ENCODE measurements at places on chromosomes 4 and X.

DNA sequence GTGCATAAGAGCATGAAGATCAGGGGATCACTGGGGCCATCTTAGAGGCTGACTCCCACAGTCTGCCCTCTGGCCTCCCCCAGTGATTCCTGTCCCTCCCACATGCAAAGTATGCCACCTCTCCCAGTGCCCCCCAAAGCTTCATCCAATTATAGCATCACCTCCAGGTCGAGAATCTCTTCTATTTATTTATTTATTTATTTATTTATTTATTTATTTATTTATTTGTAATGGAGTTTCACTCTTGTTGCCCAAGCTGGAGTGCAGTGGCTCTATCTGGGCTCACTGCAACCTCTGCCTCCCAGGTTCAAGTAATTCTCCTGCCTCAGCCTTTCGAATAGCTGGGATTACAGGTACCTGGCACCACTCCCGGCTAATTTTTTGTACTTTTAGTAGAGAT, 50.1 kb downstream of the BCORL1 start:
- peaks cover 4% of the 10 kb centered on the region for H3K4me1 ChIP-seq
- DNase-seq: no peak
- no peak overlapping the region for H3K4me3 ChIP-seq
- no peaks in the 10 kb centered on the region for H3K27me3 ChIP-seq
- H3K36me3 ChIP-seq: peaks cover 4% of the 10 kb centered on the region
- H3K27ac ChIP-seq: no peak overlapping the region

- no peak overlapping the region for H3K4me3 ChIP-seq
- no peak overlapping the region for H3K27ac ChIP-seq
- H3K36me3 ChIP-seq: no peaks in the 10 kb centered on the region
- H3K4me1 ChIP-seq: peaks cover 23% of the 10 kb centered on the region
- no peak for DNase-seq
Measured at GRCh38 chrX:100615005-100615404, 21.6 kb downstream of the TSPAN6 start.

DNA sequence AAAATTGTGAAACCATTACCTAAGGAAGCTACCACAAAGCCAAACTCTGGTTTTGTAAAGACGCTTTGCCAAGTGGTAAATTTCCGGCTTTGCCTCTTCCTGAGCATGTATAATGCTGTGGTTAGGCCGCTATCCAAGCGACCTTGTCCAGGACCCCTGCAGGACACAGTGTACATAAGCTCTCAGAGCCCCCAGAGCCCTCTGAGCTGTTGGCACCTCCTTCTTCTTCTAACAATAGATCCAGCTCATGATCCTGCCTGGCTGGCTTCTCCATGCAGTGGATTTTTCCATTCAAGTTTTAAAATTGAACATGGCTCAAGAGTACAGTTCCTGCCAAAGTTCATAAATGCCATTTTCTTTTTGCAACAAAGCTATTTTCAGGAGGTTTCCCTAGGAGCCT, 326.7 kb downstream of the MAPK10 start:
- H3K4me1 ChIP-seq: peaks cover 15% of the 10 kb centered on the region
- no peak overlapping the region for H3K27ac ChIP-seq
- no peaks in the 10 kb centered on the region for H3K27me3 ChIP-seq
- H3K4me3 ChIP-seq: no peak overlapping the region
- DNase-seq: no peak

DNA sequence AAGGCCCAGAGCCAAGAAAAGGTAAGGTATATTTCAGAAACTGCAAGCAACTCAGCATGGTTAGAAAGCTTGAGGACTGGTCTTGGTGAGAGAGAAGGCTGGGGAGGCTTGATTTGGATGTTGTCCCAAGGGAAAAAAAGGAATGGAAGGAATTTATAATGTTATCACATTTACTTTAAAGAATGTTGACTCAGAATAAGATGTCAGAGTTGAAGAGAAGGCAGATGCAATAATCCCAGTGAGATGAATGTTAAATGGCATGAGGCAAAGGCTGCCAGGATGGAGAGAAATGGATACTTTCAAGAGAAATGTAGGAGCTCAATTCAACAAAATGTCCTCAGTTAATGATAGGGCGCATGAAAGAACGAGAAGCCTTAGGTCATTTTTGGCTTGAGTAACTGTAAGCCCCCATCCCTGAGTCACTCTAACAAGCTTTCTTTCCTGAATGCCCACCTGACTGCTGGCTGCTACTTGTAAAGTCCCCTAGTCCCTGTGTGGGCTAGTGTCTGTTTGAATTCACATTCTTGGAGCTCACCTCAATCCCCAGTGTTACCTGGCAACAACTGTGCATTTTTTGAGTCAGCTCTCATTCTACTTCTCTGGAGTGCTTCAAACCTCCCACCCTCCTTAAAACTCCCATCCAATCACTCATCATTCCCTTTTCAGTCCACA, 103.0 kb upstream of the TAPT1 start:
- no peak overlapping the region for H3K27ac ChIP-seq
- H3K4me1 ChIP-seq: 0 out of 2 replicates have a peak, but pooled peaks cover 3% of the 10 kb centered on the region
- H3K36me3 ChIP-seq: no peaks in the 10 kb centered on the region
- no peak overlapping the region for H3K4me3 ChIP-seq
- DNase-seq: no peak
- H3K27me3 ChIP-seq: no peaks in the 10 kb centered on the region

DNA sequence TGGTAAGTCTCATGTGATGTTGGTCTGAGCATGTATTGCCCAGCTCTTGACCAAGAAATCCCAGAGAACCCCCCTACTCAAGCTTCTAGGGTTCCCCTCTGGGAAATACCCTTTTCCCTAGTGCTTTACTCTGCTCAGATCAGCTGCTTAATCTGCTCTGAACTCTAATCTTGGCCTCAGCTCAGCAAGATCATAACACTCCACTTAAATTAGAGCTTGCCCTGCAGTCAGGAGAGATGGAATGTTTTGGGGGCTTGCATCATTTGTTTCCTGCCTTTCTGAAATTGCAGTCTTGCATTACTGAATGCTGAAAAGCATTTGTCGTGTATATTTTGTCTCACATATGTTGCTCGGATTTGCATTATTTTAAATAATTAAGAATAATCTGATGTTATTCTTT, 1153.6 kb downstream of the FSTL5 start:
- no peak for DNase-seq
- no peak overlapping the region for H3K4me3 ChIP-seq
- no peaks in the 10 kb centered on the region for H3K36me3 ChIP-seq

GRCh38 chr4:72587334-72587733, 18.3 kb upstream of the ADAMTS3 start:
- no peak overlapping the region for H3K4me3 ChIP-seq
- DNase-seq: no peak
- H3K4me1 ChIP-seq: no peaks in the 10 kb centered on the region
- no peaks in the 10 kb centered on the region for H3K36me3 ChIP-seq
- no peak overlapping the region for H3K27ac ChIP-seq

- no peak for DNase-seq
Measured at GRCh38 chrX:39967348-39967747, 130.4 kb downstream of the BCOR start.

- no peaks in the 10 kb centered on the region for H3K36me3 ChIP-seq
- peaks cover 13% of the 10 kb centered on the region for H3K4me1 ChIP-seq
- no peak overlapping the region for H3K27ac ChIP-seq
- no peaks in the 10 kb centered on the region for H3K27me3 ChIP-seq
- DNase-seq: no peak
- H3K4me3 ChIP-seq: no peak overlapping the region
Measured at GRCh38 chrX:38634665-38635064, 73.3 kb downstream of the TSPAN7 start.

DNA sequence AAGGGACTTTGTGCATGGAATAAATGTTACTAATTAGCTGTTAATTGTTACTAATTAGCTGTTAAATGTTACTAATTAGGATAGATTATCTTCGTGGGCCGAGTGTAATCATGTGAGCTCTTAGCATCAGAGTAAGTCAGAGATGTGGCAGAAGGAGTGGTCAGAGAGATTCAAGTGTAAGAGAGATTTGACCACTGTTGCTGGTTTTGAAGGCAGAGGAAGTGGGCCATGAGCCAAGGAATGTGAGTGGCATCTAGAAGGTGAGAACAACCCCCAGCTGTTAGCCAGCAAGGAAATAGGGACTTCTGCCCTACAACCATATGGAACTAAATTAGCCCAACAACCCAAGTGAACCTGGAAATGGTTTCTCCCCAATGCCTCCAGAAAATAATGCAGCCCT, 28.2 kb downstream of the ODAPH start:
- no peak overlapping the region for H3K27ac ChIP-seq
- no peak for DNase-seq
- H3K4me3 ChIP-seq: no peak overlapping the region
- no peaks in the 10 kb centered on the region for H3K27me3 ChIP-seq
- H3K36me3 ChIP-seq: no peaks in the 10 kb centered on the region

GRCh38 chrX:2320580-2321327, 180.0 kb downstream of the DHRSX start:
- no peak overlapping the region for H3K4me3 ChIP-seq
- peaks cover 17% of the 10 kb centered on the region for H3K36me3 ChIP-seq
- peaks cover 5% of the 10 kb centered on the region for H3K4me1 ChIP-seq
- no peak for DNase-seq

DNA sequence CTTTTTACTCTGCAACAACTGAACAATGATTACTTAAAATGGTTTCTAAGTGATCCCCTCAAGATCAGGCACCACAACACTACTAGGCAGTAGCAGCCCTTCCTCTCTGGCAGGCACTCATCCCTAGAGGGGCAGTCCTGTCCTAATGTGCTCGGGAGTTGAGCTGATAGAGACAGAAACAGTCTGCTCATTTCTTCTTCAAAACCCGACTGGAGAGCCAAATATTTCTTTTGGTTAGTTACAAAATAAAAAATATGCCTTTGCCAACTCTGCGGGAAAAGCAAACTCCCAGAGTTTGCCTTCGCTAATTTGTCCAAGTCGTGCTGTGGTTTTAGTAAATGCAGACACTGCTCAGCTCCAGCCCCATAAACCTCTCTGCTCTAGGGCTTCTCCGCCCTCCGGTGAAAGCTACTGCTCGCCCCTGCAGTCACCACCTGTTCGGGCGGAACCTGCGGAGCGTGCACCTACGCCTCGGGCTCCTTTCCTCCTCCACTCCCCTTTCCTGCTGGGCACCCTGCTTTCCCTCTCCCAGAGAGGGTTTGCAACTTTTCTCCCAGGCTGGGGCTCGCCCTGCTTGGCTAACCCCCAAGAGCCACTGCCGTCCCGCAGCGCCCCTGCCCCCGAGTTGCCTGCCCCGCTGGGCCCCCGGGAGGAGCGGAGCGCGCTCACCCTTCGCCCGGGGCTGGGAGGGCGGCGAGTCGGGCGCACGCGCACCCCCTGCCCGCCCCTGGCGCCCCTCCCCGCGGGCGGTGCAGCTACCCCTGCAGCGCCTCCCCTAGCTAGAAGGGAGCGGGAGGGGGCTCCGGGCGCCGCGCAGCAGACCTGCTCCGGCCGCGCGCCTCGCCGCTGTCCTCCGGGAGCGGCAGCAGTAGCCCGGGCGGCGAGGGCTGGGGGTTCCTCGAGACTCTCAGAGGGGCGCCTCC, at the start of gene NPNT:
Gene NPNT (plus strand): TSS at position 812 of the 923 bp plus-strand sequence. CDS start 182 bp downstream, outside the sequence.
- H3K4me1 ChIP-seq: peaks cover 37% of the 10 kb centered on the region
- H3K27me3 ChIP-seq: peaks cover 95% of the 10 kb centered on the region
- H3K36me3 ChIP-seq: no peaks in the 10 kb centered on the region
- no peak within 1 kb of the TSS for H3K27ac ChIP-seq

DNA sequence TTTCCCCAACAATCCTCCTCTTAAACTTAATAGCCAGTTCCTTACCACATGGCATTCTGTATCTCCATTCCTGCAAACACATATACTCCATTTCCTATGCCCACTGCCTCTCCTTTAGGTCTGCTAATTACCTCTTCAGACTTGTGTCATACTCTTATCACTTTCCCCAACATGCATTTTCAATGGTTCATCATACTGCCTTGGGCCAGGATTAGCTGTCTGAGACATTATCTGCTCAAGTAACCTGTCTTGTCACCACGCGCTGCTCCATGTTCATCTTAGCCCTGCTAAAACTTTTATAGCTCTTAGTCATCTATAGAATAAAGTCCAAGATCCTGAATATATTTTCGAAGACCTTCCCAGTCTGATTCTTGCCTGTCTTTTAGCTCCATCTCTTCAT, 224.1 kb upstream of the GK2 start:
- H3K27me3 ChIP-seq: no peaks in the 10 kb centered on the region
- peak overlapping the region; percentile 7 for H3K27ac ChIP-seq
- no peak overlapping the region for H3K4me3 ChIP-seq
- no peaks in the 10 kb centered on the region for H3K36me3 ChIP-seq
- no peak for DNase-seq

DNA sequence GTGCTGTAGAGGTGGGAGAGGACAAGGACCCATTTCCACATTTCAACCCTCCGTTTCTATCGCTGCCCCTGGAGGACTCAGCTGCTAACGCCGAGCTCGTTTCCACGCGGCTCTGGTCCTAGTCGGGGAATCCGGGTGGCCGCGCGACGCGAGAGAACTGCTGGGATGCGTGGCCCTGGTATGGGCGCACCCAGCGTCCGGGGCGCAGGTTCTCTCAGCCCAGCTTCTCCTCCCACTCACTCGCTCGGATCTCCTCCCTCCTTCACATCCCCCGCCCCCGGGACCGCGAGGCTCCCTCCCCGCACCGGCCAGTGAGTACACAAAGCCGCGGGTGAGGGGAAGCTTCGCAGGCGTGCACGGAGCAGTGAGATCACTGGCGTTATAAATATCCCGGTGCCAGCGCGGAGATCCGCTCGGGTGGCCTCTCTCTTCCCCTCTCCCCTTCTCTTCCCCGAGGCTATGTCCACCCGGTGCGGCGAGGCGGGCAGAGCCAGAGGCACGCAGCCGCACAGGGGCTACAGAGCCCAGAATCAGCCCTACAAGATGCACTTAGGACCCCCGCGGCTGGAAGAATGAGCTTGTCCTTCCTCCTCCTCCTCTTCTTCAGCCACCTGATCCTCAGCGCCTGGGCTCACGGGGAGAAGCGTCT, at the start of gene FGF5:
Gene FGF5 (plus strand): TSS at position 412 of the 649 bp plus-strand sequence. CDS start 161 bp downstream, at position 573.
- H3K4me3 ChIP-seq: peak within 1 kb of the TSS; percentile 77
- DNase-seq: peak; percentile 52
- no peaks in the 10 kb centered on the region for H3K36me3 ChIP-seq
- H3K4me1 ChIP-seq: peaks cover 57% of the 10 kb centered on the region

GRCh38 chr4:133156556-133156955, 7.5 kb downstream of the PCDH10 start:
- peaks cover 25% of the 10 kb centered on the region for H3K27me3 ChIP-seq
- H3K4me3 ChIP-seq: no peak overlapping the region
- peaks cover 38% of the 10 kb centered on the region for H3K4me1 ChIP-seq
- DNase-seq: no peak
- H3K27ac ChIP-seq: no peak overlapping the region

- H3K4me1 ChIP-seq: no peaks in the 10 kb centered on the region
- H3K4me3 ChIP-seq: no peak overlapping the region
- H3K27ac ChIP-seq: no peak overlapping the region
- H3K36me3 ChIP-seq: no peaks in the 10 kb centered on the region
Measured at GRCh38 chr4:14977830-14978229, 24.5 kb upstream of the CPEB2 start.

DNA sequence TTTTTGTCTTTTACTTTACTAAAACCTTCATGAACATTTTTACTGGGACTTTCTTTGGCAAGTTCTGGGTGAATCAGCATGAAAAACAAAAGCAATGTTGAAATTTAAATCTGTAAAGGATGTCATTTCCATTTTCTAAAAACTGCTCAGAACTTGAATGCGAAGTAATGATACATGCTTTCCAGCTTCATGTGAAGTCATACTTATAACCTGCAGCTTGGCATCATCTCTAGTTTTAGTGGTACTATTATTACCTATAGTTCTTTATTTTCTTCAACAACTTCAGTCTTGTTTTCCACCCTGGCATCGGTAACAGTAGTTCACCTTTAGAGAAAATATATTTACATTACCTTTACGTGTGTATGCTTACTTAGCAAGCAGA, 421.4 kb upstream of the DIPK2B start:
- no peak overlapping the region for H3K27ac ChIP-seq
- no peaks in the 10 kb centered on the region for H3K27me3 ChIP-seq
- no peaks in the 10 kb centered on the region for H3K36me3 ChIP-seq
- no peak overlapping the region for H3K4me3 ChIP-seq
- peaks cover 25% of the 10 kb centered on the region for H3K4me1 ChIP-seq
- no peak for DNase-seq
